ENCODE measurements at places on chromosomes 11 and 22. TPM values are rescaled to one million over a fixed set of nuclear protein-coding genes. Genes with fewer than 3 reads are reported as not detected.
A peak's percentile ranks its signal among the peaks of the same experiment; 100 is the strongest.

SCARF2 gene
- 24.3 TPM for total RNA-seq

MYRF gene
- 4.3 TPM for total RNA-seq

CD6 gene
- 0.10 TPM for total RNA-seq

DNA sequence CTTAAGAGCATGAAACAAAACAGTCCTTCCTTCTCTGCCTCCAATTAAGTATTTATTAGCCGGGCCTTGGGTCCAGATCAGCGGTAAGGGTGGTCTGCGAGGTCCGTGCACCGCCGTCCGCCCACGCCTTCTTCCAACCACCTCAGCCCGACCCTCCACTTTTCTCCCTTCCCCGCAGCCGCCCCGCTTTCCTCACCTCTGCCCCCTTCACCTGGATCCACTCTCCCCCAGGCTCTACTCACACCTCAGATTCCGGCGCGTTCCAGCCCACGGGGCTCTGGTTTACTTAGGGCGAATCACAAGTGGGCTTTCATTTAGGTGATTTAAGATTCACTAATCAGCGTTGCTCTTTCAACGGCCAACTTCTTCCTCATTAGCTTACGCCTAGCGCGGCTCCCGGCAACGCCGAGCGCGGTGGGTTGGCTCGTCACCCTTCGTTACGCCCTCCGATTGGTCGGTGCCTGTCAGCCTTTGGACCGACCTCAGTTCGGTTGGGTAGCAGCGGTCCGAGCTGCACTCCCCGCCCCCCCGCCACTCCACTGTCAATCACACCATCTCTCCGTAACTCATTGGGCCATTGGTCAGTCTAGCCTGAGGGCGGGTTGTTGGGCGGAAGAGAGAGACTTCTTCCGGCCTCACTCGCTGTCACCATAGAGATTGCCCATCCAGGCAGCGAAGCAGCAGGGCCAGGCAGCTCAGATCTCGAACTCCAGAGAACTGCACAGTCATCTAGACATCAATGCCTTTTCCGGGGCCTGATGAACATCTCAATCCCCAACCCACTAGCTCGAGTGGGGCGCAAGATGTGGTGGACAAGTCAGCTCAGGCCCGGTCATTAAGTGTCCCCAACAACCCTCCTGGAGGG, at the start of gene TMEM218:
TSS of gene TMEM218 (minus strand) at position 284 of the 865 bp plus-strand sequence. CDS start 9,385 bp downstream, outside the sequence.
- peak; percentile 99 for DNase-seq

DNA sequence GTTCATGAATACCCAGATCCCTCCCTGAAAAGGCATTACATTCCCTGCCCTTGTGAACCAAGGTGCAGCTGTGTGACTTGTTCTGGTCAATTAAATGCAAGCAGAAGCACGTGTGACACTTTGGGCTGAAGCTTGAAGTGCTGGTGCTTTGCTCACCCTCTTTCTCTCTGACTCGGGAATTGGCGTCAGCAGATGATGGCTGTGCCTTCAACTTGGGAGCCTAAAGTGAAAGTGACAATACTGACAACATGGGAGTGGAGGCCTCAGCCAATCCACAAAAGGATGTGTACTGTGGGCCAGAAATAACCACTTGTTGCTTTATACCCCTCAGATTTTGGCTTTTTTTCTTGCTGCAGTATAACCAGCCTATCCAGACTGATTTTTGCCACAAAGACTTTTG, 148.3 kb upstream of the THY1 start:
- DNase-seq = no peak

- DNase-seq = peak; percentile 19
Observed at GRCh38 chr11:88315981-88316441, 21.5 kb downstream of the CTSC start.

- DNase-seq = no peak
Observed at GRCh38 chr22:25908755-25909154, 166.8 kb downstream of the MYO18B start.

GRCh38 chr22:39427751-39428596, 28.4 kb downstream of the TAB1 start:
- DNase-seq = no peak

DNA sequence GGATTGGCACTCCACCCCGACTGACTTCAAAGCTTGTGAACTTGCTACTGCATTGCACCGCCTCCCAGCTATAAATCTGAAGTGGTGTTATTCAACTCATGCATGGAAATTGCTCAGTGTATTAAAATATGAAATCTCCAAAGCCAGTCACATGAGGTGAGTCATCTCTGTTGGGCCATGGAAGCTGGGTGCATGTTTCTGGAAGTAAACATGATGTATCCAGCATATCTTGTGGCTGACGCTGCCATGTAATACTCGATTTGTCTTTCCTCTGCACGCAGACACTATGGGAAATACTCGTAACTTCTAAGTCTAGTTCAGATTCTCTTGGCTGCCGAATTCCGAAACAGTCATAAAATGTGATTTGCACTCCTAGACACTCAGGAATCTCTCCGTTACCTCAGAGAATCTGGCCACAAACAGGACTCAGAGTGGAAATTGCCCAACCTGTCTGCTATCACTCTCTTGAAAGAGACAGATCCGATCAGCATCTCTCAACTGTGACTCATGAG, 154.9 kb upstream of the MPPED2 start:
- DNase-seq = peak; percentile 49

DNA sequence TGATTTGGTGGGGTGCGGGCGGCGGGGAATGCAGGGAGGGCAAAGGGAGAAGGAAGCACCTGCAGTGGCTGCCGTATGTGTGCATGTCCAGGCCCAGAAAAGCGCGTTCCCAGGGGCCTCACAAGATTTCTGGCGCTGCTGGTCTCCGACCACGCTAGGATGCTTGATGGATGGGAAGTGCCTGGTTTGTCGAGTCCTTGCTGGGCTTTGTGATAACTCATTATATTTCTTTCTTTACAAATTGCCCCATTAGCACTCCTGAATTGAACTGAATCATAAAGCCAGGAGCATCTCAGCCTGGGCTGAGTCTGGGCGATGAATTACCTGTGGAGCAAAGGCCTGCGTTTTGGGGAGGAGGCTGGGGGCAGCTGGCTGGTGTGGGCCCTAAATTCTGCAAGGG, 69.2 kb upstream of the LMO1 start:
- no peak for DNase-seq
